ENCODE measurements at places on chromosomes 3 and 15.

GRCh38 chr15:32646291-32646690, 4.8 kb downstream of the SCG5 start:
- no peak for DNase-seq

GRCh38 chr15:97087006-97087741, 756.7 kb downstream of the NR2F2 start:
- no peak for DNase-seq

- DNase-seq = no peak
These were observed 16.3 kb upstream of the ERC2 start for GRCh38 chr3:56484525-56485032.

GRCh38 chr3:136343446-136343845, 93.3 kb downstream of the PCCB start:
- DNase-seq = no peak

DNA sequence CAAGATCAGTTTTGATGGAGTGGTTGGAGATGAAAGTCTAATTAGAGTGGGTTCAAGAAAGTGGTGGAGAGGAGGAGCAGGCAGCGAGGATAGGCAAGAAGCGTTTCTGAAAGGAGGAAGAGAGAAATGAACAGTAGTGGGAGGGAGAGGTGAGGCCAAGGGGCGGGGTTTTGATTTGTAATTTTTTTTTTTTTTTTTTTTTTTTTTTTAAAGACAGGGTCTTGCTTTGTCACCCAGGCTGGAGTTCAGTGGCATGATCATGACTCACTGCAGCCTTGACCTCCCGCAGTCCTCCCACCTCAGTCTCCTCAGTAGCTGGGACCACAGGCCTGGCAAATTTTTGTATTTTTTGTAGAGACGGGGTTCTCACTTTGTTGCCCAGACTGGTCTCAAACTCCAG, 36.6 kb downstream of the MRAS start:
- no peak for DNase-seq

DNA sequence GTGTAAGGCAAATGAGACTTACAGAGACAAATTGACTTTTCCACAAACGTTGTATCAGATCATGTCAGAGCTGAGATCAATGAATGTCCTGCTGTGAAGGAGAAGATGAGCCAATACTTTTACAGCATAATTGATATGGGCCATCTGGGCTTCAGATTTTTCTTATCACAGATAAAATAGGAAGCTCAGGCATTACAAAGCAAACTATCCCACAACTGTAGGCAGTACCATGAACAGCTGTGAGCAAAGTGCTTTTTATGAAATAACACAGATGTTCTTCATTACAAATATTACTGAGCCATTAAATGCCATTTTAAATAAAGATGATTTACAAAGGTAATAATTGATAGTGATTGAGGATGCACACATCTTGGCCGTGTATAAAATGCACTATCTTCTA, 852.3 kb downstream of the OTOL1 start:
- DNase-seq = no peak

DNA sequence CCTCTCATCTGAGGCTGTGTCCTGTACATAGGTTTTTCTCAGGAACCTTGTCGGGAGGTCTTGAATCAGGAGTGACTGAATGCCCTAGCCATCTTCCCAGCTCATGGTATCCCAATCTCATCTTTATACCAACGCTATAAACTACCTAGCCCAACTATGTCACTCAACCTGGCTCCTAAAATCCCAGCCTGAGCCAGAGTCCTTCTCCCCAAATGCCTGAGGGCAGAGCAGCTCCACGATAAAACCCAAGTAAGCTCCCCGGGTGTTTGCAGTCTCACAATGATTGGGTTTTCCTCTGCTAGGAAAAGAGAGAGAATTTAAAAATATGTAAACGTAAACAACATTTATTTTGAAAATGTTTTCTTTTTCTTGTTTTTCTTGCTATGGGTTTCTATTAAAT, 14.4 kb downstream of the EIF1B start:
- no peak for DNase-seq

GRCh38 chr3:126422571-126423091, 27.9 kb downstream of the CFAP100 start:
- no peak for DNase-seq

DNA sequence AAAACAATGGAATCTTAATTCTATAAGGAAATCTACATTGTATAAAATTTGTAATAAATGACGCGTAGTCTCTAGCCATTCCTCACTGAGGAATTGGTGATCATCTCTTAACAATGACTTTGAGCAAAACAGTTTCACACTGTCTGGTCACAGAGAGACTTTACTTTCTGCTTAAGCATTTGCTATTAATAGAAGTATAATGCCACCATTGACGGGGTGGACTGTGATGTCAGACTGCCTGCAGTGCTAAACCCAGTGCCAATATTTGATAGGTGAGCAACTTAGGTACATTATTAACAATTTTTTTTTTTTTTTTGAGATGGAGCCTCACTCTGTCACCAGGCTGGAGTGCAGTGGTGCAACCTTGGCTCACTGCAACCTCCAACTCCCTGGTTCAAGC, 494.9 kb upstream of the ADAMTS9 start:
- DNase-seq = no peak

DNA sequence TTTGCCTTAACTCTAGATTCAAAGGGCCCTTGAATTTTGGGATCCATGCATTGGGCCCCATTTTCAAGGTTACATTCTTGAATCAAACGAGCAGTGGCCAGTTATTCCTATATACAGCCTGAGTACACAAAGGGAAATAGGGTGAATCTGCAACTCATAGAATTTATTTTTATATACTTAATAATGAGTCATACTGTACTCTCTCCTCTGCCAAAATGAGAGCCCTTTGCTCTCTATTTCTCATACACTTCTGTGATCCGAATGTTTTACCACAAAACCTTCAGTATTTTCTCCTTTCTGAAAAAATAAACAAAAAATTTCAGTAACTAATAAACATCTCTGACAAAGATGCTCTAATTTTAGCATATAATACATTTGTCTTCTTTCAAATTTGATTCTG, 116.7 kb downstream of the SERPINI1 start:
- no peak for DNase-seq

- DNase-seq = no peak
These were observed 232.6 kb downstream of the TBL1XR1 start for GRCh38 chr3:176964661-176965060.

GRCh38 chr15:65530318-65531111, at the start of gene HACD3:
Gene HACD3 (plus strand): TSS chr15:65530463. CDS start chr15:65530632, 169 bp downstream.
- peak; percentile 91 for DNase-seq

Measured in B cell (primary cell).